ENCODE measurements at places on chromosomes 4 and X.

DNA sequence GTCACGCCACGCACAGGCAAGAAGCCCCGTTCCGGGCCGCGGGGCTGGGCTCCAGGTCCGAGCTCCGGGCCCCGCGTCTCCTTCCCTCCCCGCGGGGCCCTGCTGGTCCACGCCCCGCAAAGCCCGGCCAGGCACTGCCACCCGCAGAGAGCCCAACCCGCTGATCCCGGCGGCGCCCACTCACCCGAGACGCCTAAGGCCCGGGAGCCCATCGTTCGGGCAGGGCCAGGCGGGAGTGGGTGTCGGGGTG is 870 bp downstream of the PDZD4 start:
- DNase-seq, result no peak

- DNase-seq, result peak; percentile 30
These were observed 136.5 kb downstream of the PRKX start for GRCh38 chrX:3576886-3577501.

DNA sequence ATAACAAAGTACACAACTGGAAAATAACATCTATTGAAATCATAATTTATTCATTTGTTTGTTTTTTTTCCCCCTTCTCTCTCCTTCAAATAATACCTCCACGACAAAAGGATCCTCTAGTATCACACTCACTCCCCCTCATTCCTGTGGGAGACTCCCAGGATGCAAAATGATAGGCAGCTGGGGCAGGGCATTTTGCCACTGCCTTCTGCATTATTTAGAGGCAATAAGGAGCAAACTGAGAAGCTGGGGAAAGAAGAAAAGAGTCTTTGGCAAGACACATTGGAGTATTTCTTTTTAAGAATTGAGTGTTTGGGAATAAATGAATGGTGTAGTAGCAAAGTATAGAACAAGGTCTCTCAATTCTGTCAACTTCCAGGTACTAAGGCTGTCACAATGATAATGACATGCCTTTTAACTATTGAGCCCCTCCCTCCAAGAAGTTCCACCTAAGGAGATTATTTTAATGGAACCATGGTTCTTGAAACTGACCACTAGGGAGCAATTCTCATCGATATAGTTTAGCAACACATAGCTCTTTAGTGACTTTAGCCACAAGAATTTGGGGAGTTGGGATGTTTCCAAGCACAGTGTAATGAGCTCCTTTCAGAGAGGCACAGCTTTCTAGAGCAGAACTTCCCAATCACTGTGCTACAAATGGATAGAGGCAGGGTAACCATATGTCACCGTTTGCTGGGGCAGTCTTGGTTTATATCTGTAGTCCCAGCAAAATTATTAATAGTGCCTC is 303.3 kb downstream of the FRMPD4 start:
- DNase-seq, result peak; percentile 52

DNA sequence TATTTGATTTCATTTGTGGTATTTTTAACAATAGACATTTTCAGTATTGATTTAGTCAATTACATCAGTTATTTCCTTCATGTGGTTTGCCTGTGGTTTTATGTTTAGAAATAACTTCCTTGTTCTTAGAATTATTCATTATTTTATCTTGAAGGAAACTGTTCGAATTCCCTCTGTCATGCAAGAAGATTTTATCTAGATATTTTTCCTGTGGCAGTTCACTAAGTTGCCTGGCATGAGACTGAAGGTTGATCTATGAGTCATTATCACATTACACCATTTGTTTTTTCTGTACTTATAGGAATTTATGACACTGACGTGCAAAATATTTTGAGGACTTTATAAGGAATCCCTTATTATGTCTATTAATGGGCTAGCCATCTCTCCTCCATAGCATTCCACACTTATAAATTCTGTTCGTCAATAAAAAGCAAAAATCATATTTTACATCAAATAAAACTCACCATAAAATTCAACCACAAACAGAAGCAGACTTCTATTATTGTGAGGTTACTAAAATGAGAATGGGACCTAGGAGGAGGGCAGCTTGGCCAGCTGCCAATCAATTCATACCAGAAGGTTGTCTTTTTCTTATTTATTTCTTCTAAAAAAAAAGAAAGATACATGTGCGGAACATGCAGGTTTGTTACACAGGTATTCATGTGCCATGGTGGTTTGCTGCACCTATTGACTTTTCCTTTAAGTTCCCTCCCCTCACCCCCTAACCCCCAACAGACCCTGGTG is 179.0 kb downstream of the KCNIP4 start:
- peak; percentile 23 for DNase-seq

- no peak for DNase-seq
These were observed 12.1 kb downstream of the TEX13B start for GRCh38 chrX:107970073-107970472.

DNA sequence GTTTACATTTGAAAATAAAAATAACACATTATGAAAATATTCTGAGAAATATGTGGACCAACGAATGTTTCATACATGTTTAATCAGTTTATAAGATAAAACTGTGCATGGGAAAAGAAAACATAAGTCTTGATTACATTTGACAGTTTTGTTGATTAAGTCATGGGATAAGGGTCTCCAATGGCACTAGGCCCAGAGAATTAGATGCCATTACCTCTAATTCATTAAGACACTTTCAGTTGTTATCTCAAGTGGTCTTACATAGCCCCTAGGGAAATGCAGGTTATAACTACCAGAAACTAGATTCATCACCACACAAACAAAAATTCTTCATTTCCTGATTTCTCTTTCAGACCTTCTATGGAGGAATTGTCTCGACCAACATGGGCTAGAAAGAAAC is 300.8 kb downstream of the PCDH7 start:
- DNase-seq, result no peak

- DNase-seq, result peak; percentile 7
These were observed 68.8 kb upstream of the GRIA2 start for GRCh38 chr4:157151711-157152110.

- no peak for DNase-seq
These were observed 25.2 kb upstream of the PLAC1 start for GRCh38 chrX:134683351-134684005.

Measured in GM03348 (cell line).